NCI-H1092 treated with DMSO at 0.1 percent for 48 hours (cell line): ENCODE measurements at places on chromosomes 6 and 20.

DNA sequence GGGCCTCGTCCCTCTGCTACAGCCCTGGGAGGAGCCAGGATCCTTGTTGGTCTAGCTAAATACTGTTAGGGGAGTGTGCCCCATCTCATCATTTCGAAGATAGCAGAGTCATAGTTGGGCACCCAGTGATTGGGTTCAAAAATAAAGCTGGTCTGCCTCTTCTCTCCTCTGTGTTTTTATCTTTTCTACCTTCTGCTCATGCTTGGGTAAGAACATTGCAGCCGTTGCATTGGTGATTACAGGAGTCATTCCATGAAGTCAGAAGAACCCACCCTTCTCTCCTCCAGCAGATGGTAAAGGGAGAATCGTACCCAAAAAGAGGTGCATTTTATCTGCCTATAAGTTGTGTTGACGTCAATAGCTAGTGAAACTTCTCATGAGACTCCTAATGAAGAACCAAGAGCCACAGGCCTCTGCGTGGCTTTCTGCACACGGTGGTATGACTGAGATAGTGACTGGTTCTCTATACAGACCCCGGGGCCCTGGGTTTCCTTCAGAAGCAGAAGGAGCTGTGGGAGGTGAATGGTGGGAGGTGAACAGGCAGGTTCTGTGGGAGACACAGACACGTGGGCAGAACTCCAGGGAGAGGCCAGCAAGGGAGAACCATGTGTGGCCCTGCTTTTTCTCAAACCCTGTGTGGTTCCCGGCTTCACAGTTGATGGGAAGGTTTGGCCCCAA, 5.7 kb upstream of the FAM209A start:
- no peak for DNase-seq

GRCh38 chr6:101443315-101443714, 49.8 kb downstream of the GRIK2 start:
- no peak for DNase-seq

DNA sequence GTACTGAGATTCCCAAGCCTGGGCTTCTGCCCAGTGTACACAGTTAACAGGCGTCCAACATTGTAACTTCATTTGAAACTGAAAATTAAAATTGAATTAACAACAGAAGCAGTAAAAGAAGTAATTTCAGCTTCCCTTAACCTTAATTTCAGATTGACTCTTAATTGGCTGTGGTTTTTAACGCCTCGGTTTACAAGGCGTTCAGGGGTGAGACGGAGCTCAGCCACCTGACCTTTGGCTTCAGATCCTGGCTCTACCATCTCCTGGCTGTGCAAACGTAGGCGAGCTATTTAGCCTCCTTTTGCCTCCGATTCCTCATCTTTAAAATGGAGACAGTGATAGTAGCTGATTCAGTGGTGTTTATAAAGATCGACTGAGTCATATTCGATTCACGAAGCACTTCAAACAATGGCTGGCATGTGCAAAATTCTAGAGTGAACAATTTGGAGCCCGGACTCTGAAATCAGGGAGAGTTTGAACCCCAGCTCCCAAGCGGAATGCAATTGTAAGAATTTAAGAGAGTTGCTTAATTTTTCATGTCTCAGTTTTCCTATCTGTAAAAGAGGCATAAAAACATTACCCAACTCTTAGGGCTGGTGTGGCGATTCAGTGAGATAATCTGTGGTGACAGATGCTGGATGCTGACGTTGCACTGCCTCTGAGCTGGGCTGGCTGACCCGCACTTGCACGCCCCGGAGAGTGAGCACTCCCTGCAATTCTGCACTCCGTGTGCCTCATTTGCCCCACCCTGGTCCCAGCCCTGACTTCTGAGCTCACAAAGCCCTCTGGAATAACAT, 23.5 kb upstream of the OCSTAMP start:
- DNase-seq = no peak

GRCh38 chr6:63444768-63445167, 125.0 kb upstream of the LGSN start:
- DNase-seq = no peak

GRCh38 chr20:47776639-47777038, 8.6 kb downstream of the SULF2 start:
- no peak for DNase-seq

DNA sequence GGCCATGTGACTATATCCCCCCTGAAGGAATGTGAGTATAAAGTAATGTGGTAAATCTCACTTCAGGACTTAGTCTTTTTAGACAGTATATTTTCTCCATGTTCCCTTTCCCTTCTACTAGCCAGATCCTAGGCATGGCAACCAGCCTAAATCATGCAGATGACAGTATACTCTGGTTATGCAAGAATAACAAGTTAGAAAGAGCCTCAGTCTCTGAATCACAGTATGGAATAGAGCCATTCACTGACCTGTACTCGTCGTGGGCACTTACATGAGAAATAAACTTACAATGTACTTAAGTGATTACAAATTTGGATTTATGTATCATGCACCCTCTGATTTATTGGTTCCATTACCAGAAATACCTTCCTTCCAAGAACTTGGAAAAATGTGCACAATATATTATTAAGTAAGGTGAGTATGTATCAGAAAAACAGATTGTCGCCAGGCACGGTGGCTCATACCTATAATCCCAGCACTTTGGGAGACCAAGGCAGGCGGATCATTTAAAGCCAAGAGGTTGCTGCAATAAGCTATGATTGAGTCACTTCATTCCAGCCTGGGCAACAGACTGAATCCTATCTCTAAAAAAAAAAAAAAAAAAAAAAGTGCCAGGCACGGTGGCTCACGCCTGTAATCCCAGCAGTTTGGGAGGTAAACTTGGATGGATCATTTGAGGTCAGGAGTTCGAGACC, 25.1 kb upstream of the FAM8A1 start:
- DNase-seq = no peak

DNA sequence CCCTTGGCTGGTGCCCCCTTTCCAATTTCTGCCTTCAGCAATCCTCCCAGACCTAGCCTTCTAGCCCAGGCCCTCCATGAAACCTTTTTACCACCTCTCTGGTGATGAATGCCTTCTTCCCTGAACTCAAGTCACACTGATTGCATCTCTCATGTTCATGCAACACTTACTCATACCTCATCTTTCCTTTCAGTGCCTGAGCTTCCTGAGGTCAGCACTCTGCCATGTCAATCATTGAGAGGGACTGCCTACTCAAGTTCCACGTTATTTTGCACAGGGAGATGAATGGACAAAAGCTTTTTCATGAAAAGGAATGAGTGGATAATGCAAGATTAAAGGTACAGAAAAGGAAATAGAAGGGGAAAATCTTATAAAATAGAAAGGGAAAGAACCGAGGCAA, 60.1 kb upstream of the PLEKHG1 start:
- DNase-seq = no peak

DNA sequence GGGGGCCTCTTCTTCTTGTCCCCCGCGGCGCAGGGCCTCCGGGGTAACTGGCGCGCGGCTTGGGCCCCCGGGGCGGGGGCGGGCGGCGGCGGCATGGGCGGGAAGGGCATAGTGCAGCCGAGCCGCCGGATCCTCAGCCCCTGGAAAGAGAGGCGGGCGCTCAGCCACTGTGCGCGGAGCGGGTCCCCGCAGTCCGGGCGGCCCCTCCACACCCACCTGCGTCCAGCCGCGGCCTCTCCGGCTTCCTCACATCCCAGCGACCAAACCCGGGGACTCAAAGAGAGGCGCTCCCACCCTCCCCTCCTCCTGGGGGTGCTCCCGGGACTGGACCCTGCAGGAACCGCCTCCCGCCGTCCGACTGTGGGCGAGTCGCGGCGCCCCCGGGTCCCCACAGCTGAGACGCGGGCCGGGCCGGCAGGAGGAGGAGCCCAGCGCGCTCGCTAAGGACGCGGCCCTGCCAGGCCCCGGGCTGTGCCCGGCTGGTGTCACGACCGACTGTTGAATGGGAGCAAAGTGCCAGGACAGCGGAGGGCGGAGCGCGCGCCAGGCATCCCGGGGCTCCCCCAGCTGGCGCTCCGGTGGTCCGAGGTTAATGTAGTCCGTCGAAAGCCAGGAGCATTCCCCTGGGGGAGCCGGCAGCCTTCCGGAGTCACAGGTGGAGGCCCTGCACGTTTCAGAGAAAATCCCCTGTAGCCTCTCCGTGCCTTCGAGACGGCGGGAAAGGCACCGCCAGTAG, at the start of gene PRR18:
TSS of gene PRR18 (minus strand) at position 360 of the 736 bp plus-strand sequence. CDS start at position 110, 250 bp downstream.
- DNase-seq = peak; percentile 62

DNA sequence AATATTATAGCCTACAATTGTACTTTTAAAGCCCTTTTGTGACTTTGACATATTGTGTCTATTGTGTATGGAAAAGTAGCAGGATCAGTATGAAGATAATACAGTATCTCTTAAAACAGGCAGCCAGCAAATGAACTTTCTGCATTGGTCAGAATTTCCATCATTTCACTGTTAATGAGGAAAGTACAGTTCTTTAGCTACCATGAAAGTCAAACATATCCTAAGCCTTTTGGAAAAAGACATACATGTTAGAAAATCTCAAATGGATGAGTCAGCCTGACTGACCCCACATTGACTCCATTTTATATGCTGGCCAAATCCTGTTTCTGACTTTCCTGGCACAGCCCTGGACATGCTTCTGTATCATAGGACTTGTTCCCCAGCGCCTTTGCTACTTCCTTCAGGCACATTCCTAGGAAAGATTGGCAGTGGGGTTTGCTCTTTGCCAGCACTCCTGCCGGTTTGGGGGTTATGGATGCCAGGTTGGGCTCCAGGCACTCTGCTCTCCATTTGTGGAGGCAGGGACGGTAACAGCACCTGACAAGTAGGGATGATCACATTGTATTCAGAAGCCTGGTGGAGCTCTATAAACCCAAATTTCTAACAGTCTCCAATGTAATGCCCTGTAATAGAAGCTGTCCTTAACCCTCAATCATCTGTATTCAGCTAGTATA, 43.7 kb downstream of the TOP1 start:
- DNase-seq = no peak

GRCh38 chr6:161418463-161418945, 144.6 kb upstream of the AGPAT4 start:
- DNase-seq = peak; percentile 84

DNA sequence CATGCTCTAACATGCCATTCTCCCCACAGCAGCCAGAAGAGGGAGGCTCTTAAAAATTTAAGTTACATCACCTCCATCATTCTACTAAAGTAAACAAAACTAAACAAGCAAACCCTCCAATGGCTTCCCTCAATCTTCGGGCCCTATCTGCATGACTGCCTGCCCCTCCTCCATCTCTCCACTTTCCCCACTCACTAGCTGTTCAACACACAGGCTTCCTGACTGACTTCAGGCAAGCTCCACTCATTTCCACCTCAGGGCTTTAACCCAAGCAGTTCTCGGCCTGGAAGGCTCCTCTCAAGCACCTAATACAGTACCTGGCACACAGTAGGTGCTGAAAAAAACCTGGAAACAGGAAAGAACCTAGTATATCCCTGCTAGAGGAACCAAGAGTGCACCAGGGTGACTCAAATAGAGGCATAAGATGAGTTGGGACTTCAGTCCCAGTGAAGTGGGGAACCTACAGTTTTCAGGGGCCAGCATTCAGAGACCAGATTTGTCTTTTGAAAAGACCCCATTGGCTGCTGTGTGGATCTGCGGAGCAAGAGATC, 2.8 kb downstream of the AHCY start:
- DNase-seq = no peak

DNA sequence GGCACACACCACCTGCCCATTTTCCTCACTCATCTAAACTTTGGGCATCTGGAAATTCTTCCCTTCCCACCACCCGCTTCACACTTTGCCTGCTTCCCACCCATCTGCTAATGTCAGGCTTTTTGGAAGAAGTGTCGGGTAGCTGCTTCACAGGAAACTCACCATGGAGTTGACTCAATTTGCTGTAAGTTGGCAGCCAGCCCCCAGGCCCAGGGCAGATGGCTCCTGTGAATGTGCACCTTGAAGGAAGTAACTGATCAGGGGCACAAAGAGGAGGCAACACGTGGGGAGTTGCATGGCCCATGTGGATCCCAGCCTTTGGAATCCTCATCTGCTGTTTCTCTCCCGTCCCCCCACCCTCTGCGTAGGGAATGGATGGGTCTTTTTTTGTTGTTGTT, 87.3 kb downstream of the PPP1R14C start:
- DNase-seq = no peak

- DNase-seq = no peak
These were observed 22.1 kb downstream of the SNHG17 start for GRCh38 chr20:38412877-38413577.

- no peak for DNase-seq
These were observed 363.0 kb downstream of the UTRN start for GRCh38 chr6:144647971-144648651.

GRCh38 chr6:118218156-118218555, 311.1 kb downstream of the SLC35F1 start:
- no peak for DNase-seq

DNA sequence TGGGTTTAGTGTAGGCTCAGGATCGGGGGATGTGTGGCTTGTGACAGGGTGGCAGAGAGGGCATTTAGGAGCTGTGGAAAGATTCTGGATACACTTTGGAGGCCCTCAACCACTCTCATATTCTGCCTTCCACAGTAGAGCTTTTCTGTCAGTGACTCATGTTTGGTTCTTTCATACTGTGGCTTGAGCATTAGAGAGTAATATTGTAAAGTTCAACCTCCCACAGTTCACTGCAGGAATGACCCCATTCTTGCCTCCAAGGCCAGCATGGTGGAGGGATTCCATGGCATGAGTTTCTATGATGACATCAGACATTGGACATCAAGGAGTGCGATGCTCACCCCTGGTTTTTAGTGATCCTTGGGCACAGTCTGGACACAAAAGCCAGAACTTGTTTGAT, 50.9 kb downstream of the DTD1 start:
- DNase-seq = no peak
